NCI-H1417 treated with DMSO at 0.1 percent for 48 hours (cell line): ENCODE measurements at places on chromosomes 13 and 19.

- no peak for DNase-seq
These were observed 4.3 kb downstream of the HPN start for GRCh38 chr19:35045667-35046300.

GRCh38 chr13:26340807-26341206, 86.9 kb downstream of the CDK8 start:
- DNase-seq, result no peak

- DNase-seq, result no peak
These were observed 1.2 kb downstream of the CCDC70 start for GRCh38 chr13:51862957-51863356.

- DNase-seq, result no peak
These were observed 21.5 kb downstream of the CYP4F22 start for GRCh38 chr19:15529774-15530372.

DNA sequence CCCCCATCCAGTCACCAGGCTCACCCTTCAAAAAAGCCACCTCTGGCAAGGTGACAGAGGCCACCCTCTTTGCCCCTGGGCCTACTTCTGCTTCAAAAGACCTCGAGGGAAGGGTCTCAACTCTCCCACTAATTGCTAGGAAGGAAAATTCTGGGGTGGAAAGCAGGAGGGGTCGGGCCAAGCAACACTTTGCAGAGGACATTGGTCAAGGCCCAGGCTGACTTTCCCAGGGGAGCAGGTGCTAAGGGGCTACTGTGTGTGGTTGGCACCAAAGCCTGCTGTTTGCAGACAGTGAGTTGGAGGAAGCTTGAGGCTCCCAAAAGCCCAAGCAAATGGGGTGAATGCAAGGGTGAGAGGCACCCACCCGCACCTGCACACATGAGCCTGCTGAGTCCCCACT, 28.6 kb upstream of the VSTM2B start:
- DNase-seq, result no peak

DNA sequence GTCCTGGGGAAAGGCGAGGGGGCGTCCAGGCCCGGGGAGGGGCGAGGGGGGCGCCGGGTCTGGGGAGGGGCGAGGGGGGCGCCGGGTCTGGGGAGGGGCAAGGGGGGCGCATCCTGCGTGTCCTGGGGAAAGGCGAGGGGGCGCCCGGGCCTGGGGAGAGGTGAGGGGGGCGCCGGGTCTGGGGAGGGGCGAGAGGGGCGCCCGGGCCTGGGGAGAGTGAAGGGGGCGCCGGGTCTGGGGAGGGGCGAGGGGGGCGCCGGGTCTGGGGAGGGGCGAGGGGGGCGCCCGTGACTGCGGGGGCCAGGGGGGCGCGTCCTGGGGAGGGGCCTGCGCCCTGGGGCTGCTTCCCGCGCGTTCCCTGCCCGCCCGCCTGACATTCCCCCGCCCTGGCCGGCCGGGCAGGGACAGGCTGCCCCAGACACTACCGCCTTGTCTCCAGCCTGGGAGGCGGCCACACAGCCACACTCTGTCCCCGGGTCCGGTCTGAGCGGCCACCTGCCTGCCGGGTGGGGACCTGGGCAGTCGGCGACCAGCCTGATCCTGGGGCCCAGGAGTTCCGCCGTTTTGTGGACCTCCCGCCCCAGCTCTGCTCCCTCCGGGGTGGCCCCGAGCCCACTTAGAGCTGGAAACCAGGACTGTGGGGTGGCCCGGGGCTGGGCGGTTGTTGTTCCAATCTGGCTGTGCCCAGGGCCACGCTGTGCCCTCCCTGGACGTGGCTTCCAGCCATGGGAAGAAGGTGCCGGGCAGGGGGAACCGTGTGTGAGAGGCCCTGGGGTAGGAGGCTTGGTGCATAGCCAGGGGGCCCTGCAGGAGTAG, 11.8 kb downstream of the PALM start:
- no peak for DNase-seq

DNA sequence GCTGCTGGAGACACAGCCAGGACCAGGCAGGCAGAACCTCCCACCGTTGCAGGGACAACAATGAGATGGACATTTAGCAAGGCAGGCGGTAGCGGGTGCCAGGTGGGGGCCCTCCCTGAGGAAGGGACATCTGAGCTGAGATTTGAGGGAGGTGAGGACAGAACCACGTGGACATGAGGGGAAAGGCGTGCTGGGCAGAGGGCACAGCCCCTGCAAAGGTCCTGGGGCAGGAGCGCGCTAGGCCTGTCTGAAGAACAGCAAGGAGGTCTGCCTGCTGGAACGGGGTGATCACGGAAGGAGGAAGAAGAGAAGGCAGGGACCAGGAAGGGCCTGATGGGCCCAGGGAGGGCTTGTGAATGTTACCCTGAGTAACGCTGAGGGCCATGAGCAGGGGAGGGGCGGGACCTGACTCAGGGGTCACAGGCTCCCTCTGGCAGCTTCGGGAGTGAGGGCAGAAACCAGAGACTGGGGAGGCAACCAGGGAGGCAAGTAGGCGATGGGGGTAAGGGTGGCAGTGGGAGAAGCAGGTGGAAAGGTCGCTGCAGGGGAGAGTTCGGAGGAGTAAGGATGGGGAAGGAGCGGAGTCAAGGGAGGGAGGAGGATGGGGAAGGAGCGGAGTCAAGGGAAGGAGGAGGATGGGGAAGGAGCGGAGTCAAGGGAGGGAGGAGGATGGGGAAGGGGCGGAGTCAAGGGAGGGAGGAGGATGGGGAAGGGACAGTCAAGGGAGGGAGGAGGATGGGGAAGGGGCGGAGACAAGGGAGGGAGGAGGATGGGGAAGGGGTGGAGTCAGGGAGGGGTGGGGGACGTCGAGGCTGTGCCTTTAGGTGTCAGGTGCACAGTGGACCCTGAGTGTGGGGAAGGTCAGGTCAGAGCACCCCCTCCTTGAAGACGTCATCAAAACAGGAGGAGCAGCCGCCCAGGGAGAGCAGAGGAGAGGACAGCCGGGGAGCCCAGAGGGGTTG, 15.7 kb upstream of the B3GNT3 start:
- DNase-seq, result no peak

GRCh38 chr13:48624016-48624415, 29.7 kb upstream of the CYSLTR2 start:
- no peak for DNase-seq

DNA sequence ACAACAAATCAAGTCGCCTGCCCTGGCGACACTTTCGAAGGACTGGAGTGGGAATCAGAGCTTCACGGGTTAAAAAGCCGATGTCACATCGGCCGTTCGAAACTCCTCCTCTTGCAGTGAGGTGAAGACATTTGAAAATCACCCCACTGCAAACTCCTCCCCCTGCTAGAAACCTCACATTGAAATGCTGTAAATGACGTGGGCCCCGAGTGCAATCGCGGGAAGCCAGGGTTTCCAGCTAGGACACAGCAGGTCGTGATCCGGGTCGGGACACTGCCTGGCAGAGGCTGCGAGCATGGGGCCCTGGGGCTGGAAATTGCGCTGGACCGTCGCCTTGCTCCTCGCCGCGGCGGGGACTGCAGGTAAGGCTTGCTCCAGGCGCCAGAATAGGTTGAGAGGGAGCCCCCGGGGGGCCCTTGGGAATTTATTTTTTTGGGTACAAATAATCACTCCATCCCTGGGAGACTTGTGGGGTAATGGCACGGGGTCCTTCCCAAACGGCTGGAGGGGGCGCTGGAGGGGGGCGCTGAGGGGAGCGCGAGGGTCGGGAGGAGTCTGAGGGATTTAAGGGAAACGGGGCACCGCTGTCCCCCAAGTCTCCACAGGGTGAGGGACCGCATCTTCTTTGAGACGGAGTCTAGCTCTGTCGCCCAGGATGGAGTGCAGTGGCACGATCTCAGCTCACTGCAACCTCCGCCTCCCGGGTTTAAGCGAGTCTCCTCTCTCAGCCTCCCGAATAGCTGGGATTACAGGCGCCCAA, at the start of gene LDLR:
LDLR (plus strand) TSS at position 210 of the 760 bp plus-strand sequence; CDS start at position 296, 86 bp downstream.
- DNase-seq, result peak; percentile 23

DNA sequence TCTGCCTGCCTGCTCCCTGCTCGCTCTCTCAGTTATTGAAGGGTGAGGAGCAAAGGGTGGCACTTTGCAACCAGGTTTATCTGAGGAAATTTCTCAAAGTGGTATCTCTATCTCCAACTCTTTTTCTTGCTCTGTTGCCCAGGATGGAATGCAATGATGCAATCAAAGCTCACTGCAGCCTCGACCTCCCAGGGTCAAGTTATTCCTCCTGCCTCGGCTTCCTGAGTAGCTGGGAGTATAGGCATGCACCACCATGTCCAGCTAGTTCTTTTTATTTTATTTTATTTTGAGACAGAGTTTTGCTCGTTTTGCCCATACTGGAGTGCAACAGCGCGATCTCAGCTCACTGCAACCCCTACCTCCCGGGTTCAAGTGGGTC, 4.9 kb downstream of the ACTMAP start:
- no peak for DNase-seq

DNA sequence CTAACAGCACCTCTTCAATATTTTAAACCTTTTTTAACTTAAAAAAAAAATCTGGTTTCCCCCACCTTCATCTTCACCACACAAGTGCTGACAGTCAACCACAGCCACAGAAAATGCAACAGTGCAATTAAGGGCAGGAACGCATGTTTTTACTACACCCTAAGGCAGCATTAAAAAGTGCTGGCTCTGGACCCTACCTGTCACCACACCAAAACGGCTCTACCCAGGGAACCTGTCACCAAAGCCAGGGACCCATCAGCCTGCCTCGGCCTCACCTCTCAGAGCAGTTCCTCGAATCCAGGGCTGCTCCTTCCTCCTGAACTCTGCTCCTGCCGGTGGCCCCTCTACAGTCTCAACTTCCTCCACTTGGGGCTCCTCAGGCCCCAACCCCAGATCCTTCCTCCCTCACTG, 22.5 kb upstream of the SLC35E1 start:
- DNase-seq, result no peak

- no peak for DNase-seq
These were observed 60.0 kb upstream of the WDFY2 start for GRCh38 chr13:51524312-51524711.

DNA sequence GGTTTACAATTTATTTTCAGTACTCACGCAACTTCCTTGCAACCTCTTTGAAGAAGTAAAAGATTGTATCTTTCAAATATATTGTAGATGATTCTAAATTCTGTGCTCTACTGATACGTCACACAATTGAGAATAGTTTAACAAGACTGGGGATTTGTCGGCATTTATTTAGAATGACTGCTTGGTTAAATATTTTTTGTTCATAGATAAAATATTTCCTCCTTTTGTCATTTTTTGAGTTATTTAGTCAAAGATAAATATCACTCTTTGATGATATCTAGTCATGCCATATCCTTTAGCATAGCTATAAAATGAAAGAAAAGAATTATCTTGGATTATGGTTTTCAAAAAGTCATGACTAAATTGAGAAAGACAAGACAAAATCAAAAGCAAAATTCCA, 2747.8 kb downstream of the PCDH9 start:
- no peak for DNase-seq
